ENCODE measurements at places on chromosomes 6 and 20.

DNA sequence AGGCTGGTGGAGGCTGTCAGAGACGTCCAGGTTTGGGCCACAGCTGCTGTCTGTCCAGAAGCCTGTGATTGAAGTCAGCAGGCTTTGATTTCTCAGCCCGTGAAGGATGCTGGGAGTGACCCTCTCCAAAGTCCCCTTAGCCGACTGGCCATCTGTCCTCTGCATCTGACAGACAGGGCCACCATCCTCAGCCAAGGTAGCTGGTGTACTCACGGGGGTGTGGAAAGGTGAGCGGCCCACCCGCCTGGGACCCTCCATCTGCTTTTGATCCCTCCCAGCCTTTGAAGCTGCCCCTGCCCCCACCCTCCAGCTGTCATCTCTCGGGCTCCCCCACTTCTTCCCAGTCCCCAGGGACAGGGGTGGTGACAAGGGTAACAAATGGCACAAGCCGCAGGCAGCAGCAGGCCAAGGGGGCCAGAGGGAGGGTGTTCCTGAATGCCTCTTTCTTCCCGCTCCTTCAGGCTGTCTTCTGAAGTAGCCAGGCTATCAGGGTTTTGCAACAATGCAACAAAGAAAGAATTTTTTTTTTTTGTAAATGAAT is 84.4 kb downstream of the EYA2 start:
- DNase-seq: no peak

GRCh38 chr6:35737413-35738211 is 780 bp downstream of the ARMC12 start:
- no peak for DNase-seq

DNA sequence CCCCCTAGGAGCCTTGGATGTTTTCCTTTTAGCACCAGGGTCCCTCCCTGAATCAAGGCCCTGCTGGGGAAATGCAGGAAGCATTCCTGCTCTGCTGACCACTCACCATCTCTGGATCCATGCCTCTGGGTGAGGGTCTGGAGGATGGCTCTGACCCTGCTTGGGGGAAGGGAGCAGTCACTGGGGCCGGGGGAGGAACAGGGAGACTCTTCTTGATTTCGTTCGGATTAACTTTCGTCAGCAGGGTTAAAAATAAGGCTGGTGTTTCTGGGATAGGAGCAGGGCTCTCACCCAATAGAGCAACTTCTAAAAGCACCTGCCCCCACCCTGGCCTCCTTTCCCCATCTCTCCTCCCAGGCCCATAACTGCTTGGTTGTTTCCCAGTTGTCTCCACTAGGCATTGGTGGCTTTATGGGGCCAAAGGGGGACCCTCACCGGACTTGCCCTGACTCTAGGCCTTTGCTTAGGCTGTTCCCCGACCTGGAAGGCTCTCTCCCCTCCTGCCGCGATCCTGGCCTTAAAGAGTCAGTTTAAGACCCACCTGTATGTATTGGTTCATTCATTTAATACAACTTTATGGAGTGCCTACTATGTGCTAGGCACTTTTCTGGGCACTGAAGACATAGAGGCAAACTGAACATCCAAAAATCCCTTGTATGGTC is 63.0 kb downstream of the JPH2 start:
- DNase-seq: no peak

DNA sequence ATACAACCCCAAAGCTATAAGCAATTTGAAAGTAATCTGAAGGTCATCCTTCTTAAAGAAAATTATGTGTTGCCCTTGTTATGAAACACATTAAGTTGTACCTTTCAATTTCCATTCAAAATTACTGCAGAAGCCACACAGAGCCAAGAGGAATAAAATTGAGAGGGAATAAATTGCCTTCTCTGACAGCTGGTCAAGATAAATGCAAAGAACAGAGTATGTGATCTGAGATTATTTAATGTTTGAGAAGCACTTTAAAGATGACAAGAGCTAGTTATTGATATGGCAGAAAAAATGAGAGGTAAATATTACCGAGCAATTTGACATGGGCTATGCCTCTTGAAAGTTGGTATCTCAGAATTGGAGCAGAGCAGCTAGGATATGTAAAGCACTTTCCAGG is 61.6 kb downstream of the TRDN start:
- no peak for DNase-seq

DNA sequence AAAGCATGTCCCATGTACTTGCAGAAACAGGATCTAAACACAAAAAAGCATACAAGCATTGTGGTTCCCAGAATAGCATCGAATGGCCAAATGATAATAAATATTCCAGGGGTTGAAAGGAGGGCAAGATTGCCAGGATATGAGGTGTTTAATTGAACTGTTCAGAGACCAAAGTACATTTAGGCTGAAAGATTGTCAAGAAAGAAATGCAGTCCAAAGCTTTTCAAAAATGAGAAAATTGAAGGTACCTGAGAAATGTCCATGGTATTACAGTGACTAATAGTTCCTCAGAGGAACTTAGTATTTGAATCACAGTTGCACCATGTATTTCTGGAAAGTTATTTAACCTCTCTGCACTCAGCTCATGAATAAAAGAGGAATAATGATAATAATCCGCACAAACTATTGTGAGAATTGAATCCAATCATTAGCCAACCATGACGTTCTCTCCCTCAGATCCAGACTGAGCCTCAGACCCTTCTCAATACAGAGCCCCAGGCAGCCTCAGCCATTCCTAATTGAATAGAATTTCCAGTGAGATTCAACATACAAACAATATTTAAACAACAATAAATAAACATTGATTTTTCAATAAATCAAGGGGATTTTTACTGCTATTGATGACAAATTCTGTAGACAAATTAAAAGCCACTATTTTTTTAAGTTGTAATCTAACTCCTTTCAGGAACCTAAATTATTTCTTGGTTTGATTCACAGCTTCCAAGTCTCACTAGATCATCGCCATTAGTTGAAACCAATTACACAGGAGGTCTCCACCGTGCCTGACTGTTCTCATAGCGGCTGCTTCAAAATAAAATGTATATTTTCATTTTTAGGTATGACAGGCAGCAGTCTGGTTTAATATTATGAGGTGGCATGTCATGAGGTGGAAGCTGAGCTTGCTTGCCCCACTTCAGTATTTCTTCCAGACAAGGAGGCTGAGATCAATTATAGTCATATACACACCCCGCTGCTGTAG is 144.3 kb upstream of the TENT5A start:
- DNase-seq: no peak

- DNase-seq: no peak
Observed at GRCh38 chr20:2757969-2758368, 42.5 kb downstream of the CPXM1 start.

GRCh38 chr20:4645621-4646020 is 76.1 kb upstream of the PRND start:
- DNase-seq: no peak

DNA sequence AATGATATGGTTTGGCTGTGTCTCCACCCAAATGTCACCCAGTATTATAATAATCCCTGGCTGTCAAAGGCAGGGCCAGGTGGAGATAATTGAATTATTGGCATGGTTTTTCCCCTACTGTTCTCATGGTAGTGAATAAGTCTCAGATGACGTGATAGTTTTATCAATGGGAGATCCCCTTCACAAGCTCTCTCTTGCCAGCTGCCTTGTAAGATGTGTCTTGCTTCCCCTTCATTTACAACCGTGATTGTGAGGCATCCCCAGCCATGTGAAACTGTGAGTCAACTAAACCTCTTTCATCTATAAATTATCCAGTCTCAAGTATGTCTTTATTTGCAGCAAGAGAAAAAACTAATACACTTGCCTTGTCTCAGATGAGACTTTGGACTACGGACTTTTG is 907.3 kb upstream of the MANEA start:
- no peak for DNase-seq

DNA sequence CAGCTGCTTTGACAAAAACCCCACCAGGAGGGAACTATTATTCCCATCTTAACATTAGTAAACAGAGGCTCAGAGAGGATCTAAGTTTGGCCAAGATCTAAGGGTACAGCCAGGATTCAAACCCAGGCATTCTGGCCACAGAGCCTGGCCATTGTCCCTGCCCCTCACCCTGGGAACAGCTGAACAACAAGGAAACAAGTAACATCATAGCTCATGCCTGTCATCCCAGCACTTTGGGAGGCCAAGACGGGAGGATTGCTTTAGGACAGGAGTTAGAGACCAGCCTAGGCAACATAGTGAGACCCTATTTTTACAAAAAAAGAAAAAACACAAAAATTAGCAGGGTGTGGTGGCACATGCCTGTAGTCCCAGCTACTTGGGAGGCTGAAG is 27.5 kb downstream of the TOX2 start:
- DNase-seq: no peak

GRCh38 chr20:17061715-17062114 is 165.1 kb upstream of the PCSK2 start:
- no peak for DNase-seq

DNA sequence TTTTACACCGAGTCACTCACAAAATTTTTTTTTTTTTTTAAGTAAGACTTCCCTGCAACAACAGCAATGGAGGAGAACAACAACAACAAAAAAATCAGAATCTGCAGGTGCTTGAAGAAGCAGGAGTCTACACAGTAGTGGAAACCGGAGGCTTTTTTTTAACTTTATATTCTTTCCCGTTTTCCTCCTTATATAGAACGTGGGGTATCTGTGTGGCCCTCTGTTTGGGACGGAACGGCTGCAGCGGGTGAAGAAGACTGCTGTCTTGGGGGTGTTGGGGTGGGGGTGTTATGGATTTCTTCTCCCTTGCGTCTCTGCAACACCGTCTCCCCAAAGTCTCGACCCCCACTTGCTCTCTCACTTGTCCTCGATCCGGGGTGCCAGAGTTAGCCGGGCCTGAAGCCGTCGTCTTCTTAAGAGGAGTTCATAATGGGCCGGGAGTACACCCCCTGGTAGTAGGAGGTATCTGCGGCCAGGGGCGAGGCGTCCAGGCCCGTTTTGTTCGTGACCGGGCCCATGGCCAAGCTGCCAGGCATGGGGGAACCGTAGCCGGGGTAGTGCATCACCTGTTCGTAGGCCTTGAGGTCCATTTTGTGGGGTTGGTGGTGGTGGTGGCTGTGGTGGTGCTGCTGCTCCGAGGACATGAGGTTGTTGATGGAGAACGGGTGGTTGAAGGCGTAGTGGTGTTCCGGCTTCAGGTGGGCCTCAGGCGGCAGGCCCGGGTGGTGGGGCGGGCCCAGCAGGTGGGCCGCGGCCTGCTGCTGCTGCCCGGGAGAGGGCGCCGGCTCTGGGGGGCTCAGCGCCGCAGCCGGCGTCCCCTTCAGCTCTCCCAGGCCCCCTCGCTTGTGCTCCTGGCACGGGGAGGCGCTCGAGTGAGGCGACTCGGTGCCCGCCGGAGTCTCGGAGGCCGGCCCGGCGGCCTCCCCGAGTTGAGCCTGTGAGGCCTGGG is 2.7 kb downstream of the FOXA2 start:
- DNase-seq: no peak

GRCh38 chr6:53910834-53911233 is 116.0 kb downstream of the LRRC1 start:
- no peak for DNase-seq

- no peak for DNase-seq
Observed at GRCh38 chr20:56278196-56278595, 29.7 kb downstream of the MC3R start.

DNA sequence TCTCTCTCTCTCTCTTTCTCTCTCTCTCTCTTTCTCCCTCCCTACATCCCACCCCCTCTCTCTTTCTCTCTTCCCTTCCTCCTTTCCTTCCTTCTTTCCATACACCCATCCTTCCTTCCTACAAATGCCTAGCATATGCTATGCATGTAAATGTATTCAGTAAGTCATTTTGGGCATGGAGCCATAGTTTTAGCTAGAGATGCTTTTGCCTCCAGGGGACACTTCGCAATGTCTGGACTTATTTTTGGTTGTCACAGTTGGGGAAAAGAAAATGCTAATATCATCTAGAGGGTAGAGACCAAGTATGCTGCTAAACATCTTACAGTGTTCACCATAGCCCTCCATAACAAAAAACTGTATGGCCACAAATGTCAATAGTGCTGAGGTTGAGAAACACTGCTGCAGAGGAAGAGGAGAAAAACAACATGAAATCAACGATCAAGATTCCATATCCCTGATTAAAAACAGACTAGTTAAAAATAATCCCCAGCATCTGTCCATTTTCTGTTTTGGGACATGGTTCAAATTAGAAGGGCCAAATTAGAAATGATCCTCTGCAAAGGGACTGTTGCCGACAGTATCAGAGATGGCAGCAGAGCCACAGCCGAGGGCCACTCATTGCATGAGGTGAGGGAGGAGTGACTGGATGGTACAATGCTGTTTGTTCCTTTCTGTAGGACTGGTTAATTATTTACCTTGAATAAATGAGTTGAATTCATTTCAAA is 152.7 kb downstream of the SH3BGRL2 start:
- DNase-seq: no peak

DNA sequence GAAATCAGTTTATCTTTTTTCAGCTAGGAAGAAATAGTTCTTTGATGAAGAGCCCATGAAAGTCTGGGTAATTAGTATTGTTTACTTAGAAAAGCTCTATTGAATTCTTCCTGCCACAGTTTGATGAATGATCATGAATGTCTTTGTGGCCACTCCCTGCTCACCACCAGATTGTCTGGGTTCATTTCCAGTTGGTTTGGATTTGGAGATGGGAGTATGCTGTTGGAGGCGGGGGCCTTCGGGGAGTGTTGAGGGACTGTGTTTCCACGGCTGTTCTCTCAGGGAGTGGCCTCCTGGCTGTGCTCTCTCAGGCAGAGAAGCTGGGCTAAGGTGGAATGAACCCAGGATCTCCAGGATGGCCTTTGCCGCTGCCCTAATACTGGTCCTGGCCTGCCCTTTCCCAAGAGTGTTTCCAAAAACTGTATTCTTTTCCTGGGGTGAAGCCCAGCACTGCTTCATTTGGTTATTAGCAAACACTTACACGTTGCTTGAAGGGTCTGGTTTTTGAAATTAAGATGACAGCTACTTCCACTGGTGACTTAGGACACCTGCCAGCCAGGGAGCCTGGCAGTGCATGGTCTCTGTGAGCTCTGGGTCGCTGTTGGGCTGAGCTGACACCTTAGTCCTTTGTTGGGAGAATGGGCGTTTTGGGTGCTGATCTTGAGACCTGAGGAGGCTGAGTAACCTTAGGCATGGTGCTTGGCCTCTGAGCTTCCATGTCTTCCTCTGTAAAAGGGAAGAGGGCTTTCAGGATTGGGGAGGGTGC is 23.2 kb downstream of the PRPF6 start:
- no peak for DNase-seq

DNA sequence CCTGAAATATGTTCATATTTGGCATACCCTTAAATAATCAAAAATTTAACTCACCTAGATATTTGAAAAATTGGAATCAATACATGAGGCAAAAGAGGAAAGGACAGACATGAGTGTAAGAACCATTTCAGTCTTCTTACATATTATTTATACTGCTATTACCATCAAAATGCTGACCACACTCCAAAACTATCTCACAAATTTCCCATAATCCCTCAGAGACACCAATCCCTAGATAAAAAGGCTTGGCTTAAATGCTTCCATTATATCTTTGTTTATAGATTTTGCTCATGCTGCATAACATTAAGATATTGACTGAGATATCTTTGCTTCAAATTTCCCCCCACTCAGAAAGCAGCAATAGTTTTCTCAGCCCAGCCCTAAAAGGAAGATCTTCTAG is 11.7 kb upstream of the NT5DC1 start:
- DNase-seq: no peak

All from GOT3 (cell line).